IPS-NIHi11 (cell line): ENCODE measurements at places on chromosomes 4 and X.

DNA sequence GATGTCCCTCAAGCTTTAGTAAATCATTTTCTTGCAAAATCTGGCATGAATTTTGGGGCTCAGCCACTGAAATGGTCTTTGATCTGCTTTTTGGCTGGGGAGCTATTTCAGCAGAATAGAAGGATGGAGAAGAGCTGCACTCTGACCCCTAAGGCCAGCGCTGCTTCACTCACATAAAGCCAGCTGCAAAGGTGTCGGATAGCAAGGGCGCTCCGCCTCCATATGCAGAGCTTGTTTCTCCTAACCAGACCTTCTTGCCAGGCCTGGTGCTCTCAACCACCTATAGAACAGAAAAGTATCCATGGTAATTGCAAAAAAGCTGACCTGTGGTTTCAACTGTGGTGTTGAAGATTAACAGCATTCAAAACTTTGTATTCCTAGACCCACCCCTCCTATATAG is 24.1 kb upstream of the COQ2 start:
- peak; percentile 65 for DNase-seq

- peak; percentile 22 for DNase-seq
These were observed 81.4 kb downstream of the FBXW7 start for GRCh38 chr4:152454398-152455011.

DNA sequence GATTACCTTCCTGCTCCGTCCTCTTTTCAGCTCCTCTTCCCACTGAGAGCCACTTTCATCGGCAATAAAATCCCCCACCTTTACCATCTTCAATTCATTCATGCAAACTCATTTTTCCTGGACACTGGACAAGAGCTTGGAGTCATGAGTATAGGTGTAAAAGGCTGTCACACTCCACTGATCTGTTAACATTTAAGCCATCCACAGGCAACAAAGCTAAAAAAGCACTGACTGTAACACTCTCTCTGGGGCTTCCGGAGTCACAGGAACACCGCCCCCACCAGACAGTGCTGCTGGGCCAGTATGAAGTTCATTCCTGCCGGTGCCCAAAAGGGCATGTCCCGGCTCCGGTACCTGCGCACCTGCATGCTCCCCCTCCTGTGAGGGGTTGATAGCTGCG is 38.5 kb downstream of the MAGEB5 start:
- no peak for DNase-seq

DNA sequence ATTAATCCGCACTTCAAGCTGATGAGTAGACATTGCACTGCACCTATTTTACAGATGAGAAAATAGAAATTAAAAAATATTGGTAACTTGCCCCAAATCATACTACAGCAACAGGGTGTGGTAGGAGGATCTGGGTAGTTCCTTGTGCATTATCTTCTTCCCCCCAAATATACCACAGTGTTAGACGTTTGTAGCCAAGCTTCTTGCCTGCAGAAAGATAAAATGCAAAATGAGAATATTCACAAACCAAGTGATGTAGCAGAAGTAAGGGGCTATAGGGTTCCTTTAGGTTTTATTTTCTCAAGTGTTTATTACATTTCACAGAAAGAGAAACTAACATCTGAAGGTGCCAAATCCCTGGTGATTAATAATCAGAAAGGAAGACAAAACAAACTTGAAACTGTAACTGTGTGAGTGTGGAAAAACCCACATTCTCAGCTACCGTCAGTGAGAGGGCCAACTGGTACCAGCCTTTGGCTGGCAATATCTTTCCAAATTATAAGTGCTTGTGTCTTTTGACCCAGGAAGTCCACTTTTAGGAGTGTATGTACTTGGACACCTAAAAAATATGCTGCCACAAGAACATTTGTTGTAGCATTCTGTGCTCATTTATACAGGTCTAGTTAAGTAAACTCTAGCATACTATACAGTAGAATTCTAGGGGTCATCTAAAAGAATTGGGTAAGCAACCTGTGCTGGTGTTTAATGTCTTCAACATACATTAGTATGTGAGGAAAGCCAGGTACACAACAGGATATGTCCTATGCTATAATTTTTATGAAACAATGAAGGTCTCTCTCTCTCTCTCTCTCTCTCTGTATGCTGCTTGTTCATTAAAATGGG is 6.7 kb upstream of the CD38 start:
- DNase-seq = no peak

DNA sequence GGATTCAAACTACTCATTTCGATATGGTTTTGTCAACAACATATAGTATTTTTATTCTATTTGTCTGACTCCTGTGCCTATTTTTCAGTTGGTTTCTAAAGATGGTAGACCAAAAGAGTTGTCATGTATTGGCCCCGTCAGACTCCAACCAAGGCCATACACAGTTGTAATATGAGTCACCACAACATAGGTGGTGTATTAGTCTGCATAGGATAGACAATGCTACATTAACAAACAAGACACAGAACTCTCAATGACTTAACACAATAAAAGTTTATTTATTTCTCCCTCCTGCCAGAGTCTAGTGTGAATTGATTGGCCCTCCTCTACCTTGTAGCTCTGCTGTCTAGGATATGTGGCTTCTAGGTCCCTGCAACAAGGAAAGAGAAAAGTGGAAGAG is 45.9 kb downstream of the ARL9 start:
- no peak for DNase-seq

GRCh38 chr4:5110901-5111300 is 59.6 kb downstream of the STK32B start:
- DNase-seq = no peak

DNA sequence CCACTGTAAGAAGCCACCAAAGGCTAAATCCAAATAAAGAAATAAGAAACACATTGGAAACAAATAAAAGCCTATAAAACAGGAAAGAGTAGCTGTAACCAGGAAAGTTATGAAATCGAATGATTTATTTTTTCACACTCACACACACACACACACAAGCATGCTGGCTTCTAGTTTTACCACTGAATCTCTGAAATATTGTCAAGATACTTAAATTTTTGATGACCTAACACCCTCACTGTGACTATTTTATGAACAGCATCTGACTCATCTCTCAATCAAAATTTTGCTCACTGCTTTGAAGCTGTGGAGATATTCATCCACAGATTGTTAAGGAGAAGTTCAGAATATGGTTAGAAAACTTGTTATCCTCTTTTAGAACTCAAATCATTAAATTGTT is 13.9 kb upstream of the GABRB1 start:
- DNase-seq = no peak

DNA sequence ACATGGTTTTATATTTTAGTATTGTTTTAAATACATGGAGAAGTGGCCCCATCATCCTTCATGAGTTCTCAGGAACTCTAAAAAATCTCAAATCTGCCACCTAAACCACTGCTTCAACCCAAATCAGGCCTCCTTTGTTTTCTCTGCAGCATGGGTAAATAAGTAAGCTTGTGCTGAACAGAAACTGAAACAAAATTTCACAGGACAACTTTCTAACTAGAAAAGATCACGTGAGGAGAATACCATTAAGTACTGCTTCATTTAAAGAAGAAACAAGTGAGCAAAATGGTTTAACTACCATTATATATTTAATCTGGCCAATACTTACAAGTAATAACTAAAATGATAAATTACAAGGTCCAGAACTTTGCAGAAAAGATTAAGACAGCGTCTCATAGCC is 2.5 kb downstream of the ARAP2 start:
- DNase-seq = no peak

DNA sequence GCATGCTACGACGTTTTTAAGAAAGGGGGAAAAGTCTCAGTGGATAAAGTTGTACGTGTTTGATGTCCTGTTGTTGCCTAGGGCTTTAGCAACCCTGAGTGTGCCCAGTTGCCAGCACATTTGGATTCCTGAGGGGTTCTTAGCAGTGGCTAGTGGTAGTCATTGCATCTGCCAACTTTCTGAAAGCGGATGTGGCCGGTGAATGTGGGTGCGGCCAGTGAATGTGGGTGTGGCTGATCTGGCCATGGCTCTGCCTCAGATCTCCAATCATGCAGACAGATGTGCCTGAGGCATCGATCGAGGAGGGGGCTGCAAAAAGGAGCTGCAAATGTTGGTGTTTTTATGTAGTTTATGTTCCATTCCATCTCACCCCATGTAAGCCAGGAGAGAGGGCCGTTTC is 41.5 kb upstream of the FAT1 start:
- DNase-seq = no peak

DNA sequence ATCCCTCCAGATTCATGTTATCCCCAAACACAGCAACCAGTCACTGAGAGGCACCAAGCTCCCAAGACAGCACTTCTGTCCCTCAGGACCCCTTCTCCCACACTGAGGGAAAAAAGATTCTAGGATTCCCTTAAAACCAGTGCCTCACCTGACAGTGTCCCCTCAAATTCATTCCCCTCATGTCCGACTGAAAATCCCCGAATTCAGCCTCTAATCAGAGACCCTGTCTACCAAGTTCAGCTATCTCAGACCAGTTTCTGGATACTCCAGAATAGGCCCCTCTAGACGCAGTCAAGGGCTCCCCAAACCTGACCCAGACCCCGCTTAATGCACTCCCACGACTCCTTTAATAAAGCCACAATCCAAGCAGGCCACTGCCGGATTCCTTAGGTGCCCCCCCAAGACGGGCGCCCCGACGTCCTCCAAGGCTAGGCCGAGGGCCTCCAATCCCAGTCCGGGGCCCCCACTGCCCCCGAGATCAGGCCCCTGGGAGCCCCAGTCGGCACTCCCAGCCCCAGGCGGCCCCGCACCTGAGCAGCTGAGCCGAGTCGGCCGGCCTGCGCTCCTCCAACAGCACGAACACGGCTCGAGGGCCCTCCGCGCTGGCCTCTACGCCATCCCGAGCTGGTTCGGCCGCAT is 457 bp downstream of the TFE3 start:
- DNase-seq = no peak

DNA sequence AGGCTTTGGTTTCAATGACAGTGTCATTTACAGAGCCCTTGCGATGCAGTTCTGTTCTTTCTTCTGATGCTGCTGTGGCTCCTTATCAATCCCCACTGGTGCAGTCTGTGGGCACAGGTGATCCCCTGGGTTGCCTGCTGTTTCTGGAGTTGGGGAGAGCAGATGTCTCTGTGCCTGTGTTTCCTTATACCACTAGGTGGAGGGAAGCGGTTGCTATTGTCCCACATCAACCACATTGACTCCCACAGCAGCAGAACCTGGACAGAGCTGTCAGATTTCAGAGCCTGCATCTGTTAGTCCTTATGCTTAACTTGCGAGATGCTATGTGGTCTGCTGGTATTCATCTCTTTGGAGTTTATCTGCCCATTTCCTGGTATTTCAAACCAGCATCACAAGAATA is 57.7 kb downstream of the NEIL3 start:
- peak; percentile 45 for DNase-seq

GRCh38 chr4:602559-602942 is 22.8 kb upstream of the PDE6B start:
- DNase-seq = peak; percentile 94

GRCh38 chr4:47471591-47471990 is 8.1 kb upstream of the COMMD8 start:
- DNase-seq = no peak

- DNase-seq = no peak
These were observed 66.3 kb downstream of the NEUROG2 start for GRCh38 chr4:112449708-112450107.

- no peak for DNase-seq
These were observed 182.5 kb upstream of the GALNT7 start for GRCh38 chr4:172986114-172986513.

GRCh38 chrX:69027181-69028005 is 137.9 kb downstream of the PJA1 start:
- no peak for DNase-seq

DNA sequence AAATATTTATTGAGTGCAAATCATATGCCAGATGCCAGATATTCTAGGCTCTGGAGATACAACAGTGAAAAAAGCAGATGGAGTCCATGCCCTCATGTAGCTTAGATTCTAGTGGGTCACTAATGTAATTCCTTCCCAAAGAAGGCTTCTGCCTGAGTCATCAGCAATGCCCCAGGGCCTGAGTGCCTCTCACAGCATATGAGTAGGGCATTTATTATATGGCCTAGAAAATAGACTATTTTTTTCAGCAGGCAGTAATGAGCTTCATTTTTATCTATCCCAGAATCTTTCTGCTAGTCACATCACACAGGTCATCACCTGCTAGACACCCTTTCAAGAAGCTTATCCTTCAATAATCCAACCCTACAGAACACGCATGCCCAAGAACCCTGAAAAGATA is 22.3 kb downstream of the TMEM31 start:
- DNase-seq = no peak

- no peak for DNase-seq
These were observed 56.1 kb downstream of the LUZP4 start for GRCh38 chrX:115345615-115346014.

DNA sequence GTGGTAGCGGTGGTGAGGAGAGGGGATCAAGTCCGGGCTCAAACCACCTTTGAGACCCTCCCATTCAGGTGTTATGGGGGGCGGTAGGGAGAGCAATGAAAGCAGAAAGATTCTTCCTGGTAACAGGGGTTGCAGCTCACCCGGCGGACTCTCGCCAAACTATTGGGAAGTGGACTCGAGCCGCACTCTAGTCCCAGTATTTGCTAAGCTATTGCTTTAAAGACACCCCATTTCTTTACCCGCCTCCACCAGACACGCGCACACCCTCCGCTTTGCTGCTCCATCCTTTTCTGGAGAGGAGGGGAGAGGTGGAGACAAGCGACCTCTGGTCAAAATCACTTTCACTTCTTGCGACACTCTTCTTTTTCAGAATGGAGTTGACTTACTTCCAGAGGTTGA is 625 bp upstream of the GABRA4 start:
- DNase-seq = no peak

DNA sequence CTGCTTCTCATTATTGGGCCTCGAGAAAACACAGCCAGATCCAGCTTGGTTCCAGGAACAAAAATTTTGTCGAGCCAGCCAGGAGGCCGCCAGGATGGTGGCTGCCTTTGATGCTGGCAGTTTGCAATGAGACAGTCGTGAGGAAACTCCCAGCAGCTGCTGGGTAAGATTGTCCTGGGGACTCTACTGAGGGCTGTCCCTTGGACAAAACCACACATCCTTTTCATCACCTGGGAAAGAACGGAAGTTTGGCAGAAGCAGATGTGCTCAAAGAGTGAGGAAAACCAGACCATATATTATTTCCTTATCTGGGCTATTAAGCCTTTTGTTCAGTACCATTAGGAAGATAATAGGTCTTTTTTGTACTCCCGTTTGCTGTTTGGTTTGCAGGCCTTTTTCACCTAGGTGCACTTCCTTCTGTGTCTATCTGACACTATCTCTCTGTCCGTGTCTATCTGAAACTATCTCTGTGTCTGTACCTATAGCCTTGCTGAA is 13.4 kb upstream of the PAPSS1 start:
- no peak for DNase-seq

- no peak for DNase-seq
These were observed 135.7 kb upstream of the ANXA10 start for GRCh38 chr4:167956676-167957075.

DNA sequence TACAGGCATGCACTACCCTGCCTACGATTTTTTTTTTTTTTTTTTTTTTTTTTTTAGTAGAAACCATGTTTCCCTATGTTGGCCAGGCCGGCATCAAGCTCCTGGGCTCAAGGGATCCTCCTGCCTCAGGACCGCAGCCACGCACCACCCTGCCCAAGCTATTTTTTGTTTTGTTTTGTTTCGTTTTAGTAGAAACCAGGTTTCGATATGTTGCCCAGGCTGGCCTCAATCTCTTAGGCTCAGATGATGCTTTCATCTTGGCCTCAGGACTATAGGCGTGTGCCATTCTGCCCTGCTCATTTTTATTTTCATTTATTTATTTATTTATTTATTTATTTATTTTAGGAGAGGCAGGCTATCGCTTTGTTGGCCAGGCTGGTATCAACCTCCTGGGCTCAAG is 1.2 kb upstream of the SSX3 start:
- DNase-seq = no peak

GRCh38 chrX:39307488-39307887 is 506.2 kb downstream of the MID1IP1 start:
- no peak for DNase-seq

- DNase-seq = no peak
These were observed 14.8 kb downstream of the PDHA1 start for GRCh38 chrX:19358521-19358920.
